HT-29 (cell line): ENCODE measurements at places on chromosomes 2 and 18. TPM values are rescaled to one million over a fixed set of nuclear protein-coding genes. Genes with fewer than 3 reads are reported as not detected.

The SPDYA gene
- total RNA-seq, result 0.46 and 1.1 TPM in 2 replicates

The LONRF2 gene
- 0.29 and 0.79 TPM in 2 replicates for total RNA-seq

- no peak for DNase-seq
Observed at GRCh38 chr18:9868857-9869714, 16.7 kb upstream of the TXNDC2 start.

DNA sequence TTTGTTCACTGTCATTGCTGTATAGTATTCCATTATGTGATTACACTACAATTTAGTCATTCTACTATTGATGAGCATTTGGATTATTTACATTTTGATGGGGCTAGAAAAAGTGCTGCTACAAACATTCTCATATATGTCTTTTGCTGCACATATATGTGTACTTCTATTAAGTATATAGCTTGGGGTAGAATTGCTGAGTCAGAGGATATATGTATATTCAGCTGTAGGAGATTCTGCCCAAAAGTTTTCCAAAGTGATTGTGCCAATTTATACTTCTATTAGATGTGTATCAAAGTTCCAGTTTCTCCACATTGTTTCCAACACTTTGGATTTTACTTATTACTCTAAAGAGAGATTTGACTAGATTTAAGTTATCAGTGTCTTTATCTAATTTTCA lies 101.7 kb upstream of the UGP2 start:
- no peak for DNase-seq

DNA sequence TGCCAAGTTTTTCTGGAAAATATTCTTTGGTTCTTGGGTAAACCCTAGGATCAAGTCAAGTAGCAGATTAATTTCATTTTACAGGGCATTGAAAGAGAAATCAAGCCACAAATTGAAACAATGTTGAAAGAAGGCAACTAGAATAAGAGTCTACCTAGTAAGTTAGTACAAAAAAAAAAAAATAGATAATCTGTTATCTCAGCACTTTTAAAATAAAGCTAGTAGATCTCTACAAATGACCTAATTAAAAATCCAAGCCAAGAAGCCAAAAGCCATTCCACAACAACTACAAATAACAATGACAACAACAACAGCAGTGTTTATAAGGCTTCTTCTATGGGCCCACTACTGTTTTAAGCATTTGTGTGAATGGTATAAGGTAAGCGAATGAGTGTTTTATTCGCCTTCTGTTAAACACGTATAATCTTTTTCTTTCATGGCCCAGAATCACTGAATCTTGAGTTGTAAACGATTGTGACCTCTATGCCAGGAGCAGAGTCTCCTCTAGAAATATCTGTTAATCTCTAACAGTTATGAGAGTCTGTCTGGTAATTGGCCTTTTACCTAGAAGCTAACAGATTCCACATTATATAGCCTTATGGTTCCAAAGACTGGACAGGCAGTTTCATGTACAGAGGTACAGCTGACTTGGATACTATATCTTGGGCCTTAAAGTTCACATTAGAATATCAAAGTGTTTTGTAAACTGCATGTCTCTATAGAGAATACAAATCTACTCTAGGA lies 28.6 kb upstream of the CUL3 start:
- DNase-seq, result no peak

- DNase-seq, result no peak
Observed at GRCh38 chr2:181500201-181500600, 43.0 kb downstream of the ITGA4 start.

GRCh38 chr2:127589358-127589757 lies 53.9 kb downstream of the MYO7B start:
- DNase-seq, result no peak

DNA sequence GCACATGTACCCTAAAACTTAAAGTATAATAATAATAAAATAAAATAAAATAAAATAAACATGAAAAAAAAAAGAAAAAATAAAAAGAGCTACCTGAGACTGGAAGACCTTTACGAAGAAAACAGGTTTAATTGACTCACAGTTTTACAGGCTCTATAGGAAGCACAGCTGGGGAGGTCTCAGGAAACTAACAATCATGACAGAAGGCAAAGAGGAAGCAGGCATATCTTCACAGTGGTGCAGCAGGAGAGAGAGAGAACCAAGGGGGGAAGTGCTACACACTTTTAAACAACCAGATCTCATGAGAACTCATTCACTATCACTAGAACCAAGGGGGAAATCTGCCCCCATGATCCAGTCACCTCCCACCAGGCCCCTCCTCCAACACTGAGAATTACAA lies 379.3 kb upstream of the VWC2L start:
- DNase-seq, result no peak

DNA sequence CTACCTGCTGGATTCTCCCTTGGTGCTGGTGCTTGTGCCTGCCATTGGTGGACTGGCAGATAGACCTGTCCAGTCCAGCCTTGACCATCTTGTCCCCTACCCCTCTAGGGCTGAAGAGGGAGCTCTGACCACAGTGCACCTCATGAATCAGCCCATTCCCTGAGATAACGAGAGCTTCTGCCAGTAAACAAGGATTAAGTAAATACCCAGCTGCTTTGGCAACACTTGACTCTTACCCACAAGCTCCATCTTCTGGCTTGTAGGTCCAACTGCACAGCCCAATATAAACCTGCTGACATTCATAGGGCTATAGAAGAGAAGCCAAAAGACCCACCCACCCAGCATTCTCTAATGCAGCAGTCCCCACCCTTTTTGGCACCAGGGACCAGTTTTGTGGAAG lies 186.4 kb downstream of the PIK3C3 start:
- no peak for DNase-seq
